Activated T-cell treated with anti-CD3 and anti-CD28 coated beads, Interleukin-2, amount 50 U/mL, for 4 hours (primary cell): ENCODE measurements at places on chromosomes 3 and 15.

DNA sequence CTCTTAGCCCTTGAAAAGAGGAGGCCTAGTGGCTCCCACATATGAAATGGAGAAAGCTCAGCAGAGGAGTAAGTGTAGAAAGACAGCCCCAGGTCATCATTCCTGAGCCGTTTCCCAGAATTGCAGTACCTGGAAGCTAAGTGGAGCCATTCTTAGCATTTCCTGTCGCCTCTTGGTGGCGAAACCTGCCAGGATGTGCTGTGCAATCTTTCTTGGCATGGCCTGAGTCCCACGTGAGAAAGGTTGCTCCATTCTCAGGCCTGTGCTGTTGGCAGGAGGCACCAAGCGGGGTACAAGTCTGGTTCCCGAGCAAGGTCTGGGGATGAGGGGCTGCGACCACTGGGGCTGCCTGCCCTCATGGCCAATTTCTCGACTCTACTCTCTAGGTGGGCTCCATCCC lies 207.2 kb upstream of the TPM1 start:
- DNase-seq = no peak

DNA sequence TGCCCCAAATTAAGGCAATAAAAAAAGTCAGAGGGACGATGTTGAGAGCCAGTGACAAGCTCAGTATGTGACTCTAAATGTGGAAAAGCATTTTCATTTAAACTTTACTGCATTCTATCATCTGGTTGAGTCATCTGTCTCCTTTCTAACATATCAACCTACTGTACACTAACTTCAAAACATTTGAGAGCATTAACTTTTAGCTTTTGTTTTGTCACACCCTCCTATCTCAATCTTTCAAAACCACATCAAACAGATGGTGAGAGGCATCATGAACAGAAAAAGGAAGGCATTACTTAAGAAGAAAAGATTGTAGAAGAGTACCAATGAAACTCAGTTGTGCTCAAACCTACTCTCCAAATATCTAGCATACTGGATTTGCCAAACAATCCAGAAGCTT lies 4.8 kb downstream of the LRRC58 start:
- no peak for DNase-seq

GRCh38 chr3:168467115-168467714 lies 371.5 kb upstream of the GOLIM4 start:
- no peak for DNase-seq

- DNase-seq = no peak
Observed at GRCh38 chr3:27713078-27713423, 9.1 kb downstream of the EOMES start.

DNA sequence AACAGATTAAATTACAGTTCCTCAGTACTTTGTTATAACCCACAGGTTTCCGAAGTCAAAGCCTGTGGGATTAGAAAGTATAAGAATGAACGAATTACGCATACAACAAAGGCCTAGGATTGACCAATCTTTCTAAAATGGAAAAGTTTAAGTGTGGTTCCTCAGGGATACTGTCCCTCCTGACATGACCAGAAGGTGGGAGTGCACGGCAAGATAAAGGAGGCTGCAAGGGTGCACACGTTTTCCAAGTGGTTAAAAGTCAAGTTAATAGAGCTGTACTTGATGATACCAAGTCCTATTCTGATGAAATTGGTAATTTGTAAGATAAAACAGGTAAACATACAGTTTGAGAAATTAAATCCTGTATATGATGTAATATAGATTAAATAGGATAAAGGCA lies 96.2 kb downstream of the ALDH1A2 start:
- DNase-seq = no peak

- DNase-seq = no peak
Observed at GRCh38 chr3:55879901-55880331, 392.8 kb upstream of the WNT5A start.

- no peak for DNase-seq
Observed at GRCh38 chr3:83023086-83023485, 1261.6 kb upstream of the GBE1 start.

GRCh38 chr3:9248522-9249271 lies 749 bp downstream of the SRGAP3 start:
- no peak for DNase-seq

GRCh38 chr3:168295027-168295426 lies 199.3 kb upstream of the GOLIM4 start:
- DNase-seq = no peak

GRCh38 chr15:64731805-64732151 lies 43.6 kb downstream of the RBPMS2 start:
- DNase-seq = no peak

GRCh38 chr3:179189759-179190158 lies 41.6 kb downstream of the PIK3CA start:
- no peak for DNase-seq

DNA sequence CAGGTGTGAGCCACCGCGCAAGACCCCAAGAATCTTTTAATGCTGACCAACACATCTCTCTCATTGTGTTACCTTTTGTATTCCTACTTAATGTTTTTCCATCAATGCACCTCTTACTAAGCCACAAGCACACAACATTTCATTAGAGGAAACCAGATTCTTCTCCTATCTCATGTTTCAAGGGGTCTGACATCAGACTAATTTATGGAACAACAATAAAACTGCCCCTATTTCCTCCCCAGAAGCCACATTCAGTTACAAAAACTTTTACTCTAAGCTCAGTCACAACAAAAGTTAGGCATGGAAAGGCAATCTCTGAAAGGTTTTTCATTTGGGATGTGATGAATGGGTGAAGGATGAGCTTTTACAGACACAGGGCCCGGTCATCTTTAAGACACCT lies 251.8 kb downstream of the MAGI1 start:
- DNase-seq = no peak

DNA sequence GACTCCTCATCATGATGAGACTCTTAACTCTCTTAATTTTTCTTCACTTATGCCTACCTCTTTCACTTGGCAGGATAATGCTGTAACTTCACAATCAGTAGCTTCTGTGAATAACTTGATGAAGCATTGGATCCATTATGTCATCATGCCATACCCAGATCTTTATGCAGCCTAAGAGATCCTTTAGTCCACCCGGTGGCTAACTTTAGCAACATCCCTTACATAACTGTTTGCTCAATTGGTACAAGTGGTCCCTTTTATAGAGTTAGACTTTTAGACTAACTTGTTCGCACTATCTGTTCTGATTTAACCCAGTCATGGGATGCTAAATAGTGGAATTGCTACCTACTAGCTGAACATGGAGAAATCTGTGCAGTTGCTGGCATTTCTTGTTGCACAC lies 184.5 kb downstream of the USP13 start:
- DNase-seq = no peak

DNA sequence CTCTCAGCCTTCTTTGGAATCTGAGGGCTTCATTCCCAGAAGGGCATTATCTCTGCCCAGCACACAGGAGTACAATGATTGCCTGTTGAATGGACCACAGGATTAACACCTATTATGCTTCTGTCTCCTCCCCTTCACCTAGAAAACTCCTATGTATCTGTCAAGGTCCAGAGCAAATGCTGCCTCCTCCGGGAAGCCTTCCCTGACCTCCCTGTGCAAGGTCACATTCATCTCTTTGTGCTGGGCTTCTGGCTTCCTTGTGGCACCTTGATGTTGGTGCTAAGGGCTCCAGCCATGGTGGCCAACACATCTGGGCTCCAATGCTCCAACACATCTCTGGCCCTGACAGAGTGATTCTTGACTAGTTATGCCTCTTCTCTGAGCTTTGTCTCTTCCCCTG lies 49.9 kb upstream of the ATP2B2 start:
- no peak for DNase-seq

GRCh38 chr3:21405671-21406667 lies 345.0 kb downstream of the ZNF385D start:
- no peak for DNase-seq

DNA sequence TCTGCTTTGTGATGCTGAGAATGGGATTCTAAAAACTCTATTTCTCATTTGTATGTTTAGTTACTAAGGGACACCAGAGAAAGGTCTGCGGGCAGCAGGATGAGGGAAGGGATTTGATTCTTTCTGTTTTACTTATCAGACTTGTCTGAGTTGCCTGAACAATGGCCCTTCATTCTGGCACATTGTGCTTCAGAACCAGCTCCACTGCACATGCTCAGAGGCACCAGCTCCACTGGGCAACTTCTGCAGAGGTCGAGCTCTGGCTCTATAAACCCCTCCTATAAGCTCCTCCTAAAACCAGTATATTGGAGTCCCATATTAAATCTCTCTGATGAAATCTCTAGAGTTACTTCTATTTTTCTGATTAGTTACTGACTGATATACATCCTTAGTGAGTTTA lies 453.2 kb upstream of the CDIN1 start:
- no peak for DNase-seq

- DNase-seq = no peak
Observed at GRCh38 chr15:88382482-88382983, 84.7 kb downstream of the MRPL46 start.

- no peak for DNase-seq
Observed at GRCh38 chr3:56885453-56885852, 83.7 kb upstream of the ARHGEF3 start.

- DNase-seq = no peak
Observed at GRCh38 chr3:144762091-144762490, 790.5 kb downstream of the DIPK2A start.

- DNase-seq = no peak
Observed at GRCh38 chr3:128994581-128995546, 988 bp upstream of the CFAP92 start.

DNA sequence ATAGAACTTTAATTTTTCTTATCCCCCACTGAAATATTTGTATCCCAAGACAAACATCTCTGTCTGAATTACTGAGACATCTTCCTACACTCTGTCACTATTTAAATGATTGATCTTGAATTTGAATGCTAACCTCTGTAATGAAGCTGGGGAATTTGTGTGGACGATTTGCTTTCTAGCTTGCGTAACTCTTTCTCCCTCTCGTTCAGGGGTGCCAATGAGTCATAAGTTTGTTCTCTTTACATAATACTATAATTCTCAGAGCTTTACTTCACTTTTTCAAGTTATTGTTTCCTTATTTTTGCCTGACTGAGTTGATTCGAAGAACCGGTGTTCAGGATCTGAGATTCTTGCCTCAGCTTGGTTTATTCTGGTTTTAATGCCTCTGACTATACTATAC lies 783.3 kb upstream of the CADM2 start:
- DNase-seq = no peak

DNA sequence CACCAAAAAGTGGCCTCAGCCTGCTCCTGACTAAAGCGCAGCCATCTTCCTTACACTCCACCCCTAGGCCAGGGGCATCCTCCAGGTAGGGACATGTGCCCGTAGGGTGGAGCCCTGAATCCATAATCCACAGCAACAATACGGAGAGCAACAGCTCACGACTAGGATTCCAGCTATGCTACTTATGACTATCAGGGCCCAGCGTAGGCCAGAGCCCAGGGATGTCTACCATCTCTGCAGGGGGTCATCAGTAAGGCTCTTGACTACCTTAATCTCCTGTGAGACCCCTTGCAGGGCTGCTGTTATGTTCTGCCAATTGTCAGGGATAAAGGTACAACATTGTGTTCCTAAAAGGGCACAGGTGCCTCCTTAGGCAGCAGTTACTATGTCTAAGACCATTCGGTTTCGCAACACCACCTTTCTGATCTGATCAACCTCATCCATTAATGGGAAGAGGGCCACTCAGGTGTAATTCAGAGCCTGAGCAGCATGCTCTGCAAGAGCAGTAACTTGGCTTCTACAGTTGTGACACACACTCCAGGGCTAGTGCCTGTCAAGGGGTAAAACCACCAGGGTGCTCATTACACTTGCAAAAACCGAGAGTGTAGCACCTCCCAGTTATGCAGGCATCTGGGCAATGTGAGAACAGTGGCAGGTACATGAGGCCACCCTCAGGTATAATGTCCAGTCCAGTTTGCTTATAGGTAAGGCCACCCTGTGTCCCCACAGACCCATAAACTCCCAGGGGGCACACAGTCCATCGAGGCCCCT lies 11.0 kb downstream of the CCRL2 start:
- no peak for DNase-seq

GRCh38 chr3:24457719-24458118 lies 36.9 kb downstream of the THRB start:
- no peak for DNase-seq

GRCh38 chr15:63703641-63704240 lies 106.6 kb downstream of the FBXL22 start:
- no peak for DNase-seq

DNA sequence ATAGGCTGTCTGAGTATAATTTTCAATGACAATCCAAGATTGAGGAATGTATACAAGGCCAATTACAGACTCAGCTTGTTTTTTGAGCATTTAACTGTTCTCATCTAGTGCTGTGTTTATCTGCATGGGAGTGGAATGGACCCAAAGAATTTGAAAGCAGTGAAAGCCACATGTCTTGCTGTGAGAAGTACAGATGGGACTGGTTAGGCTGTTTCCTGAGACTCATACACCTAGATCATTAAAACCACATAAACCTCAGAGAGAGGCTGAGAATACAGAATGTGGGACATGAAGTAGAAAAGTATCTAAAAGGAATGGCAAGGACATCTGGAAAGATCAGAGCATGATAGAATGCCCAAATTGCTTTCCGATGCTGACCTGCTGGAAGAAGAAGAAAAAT lies 224.6 kb downstream of the NLGN1 start:
- DNase-seq = no peak

- no peak for DNase-seq
Observed at GRCh38 chr3:66453651-66454463, 47.0 kb downstream of the LRIG1 start.

DNA sequence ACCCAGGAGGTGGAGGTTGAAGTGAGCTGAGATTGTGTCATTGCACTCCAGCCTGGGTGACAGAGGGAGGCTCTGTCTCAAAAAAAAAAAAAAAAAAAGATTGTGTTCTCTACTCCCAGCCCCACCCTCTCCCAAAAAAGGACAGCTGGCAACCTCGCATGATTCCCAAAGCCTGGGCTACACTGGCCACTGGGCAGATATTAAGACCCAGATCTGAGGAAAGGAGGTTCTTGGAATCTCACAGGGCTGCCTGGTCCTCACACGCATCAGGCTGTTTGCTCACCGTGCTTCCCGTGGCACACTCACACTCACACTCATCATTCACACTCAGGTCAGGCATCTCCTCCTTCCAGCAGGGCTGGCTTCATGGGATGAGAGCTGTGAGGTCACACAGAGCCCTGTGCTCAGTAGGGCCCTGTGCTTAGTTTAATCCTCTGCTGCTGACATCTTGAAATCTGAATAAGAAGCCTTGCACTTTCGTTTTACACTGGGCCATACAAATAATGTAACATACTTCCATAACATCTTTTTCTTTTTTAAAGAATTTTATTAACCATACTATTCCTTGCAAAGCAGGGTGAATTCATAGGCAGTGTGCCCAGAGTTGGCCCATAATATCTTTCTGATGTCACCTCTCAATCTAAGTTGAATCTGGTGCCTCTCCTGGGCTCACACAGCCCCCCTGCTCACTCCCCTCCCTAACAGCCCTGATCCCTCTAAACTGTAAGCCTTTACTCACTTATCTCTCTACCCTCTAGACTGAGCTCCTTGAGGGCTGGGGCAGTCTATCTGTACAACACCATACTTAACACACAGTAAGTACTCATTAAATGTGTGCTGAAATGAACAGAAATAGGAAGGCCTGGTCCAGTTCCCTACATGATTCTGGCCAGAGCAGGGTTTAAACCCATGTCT lies 50.2 kb upstream of the C15orf39 start:
- no peak for DNase-seq
